ENCODE measurements at places on chromosomes 2 and 18.

- no peak for DNase-seq
These were observed 47.6 kb upstream of the FHL2 start for GRCh38 chr2:105446501-105446900.

- no peak for DNase-seq
These were observed 77.1 kb downstream of the SPRED2 start for GRCh38 chr2:65355186-65355831.

DNA sequence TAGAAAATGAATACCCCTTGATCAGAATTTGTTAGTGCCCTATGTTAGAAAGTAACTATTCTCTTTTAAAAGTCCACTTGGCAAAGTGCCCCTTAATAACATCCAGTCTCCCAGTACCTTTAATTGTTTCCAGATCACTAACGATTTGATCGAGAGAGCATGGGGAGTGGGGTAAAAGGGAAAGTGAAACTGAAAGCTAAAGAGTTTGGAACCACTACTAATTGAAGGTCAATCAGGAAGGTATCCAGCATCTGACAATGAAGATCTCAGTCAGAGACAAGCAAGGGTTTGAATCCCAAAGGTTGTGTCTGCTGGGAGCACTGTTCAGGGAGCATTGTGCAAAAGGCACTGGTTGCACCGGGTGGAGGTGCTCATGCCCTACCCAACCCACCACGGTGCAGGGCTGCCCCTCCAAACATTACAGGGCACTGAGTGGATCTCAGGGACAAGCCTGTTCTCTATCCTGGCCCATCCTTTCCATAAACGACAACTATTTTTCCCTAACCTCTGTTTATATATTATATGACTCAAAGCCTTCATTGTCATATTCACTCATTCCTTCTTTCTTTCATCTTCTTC lies 14.6 kb upstream of the RIT2 start:
- DNase-seq: no peak

GRCh38 chr18:3547891-3548615 lies 98.1 kb downstream of the TGIF1 start:
- DNase-seq: no peak

DNA sequence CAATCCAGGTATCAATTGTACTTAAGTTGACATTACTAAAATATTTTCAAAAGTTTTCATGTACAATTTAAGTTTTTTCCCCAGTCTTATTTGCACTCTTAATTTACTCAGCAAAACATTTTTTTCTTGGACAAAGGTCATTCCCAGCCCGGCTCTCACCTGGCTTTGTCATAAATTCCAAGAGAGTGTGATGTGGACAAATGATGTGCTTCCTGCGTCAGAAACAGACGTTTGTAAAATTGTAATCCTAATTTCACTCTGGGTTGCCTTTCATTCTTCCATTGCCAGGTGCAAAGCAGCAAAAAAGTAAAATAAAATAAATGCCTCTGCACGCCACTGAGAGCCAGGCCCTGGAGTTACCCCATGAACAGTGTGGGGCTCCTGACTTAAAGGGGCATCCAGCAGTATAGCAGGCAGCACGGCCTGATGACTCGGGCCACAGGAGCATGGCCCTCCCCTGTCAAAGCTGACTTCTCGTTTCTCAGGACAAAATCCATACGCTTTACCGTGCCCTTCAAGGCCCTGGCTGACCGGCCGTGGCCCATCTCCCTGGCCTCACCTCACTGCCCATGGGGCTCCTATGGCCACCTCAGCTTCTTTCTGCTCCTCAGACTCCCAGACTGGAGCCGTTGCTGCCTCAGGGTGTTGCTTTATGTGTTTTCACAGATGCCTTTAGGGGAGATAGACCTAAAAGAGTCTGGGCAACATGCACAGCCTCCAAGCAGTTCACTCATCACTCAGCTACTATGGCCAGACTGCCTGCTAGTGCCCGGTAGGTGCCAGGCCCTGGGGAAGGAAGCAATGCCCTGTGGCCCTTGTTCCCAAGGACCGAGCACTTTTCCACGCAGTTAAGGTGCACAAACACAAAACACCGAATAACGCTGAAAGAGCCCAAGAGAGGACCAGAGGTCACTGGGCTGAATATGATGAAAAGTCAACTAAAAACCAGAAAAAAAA lies 7.6 kb upstream of the TMEM185B start:
- peak; percentile 37 for DNase-seq

- no peak for DNase-seq
These were observed 55.5 kb upstream of the ANKRD62 start for GRCh38 chr18:12038082-12038638.

DNA sequence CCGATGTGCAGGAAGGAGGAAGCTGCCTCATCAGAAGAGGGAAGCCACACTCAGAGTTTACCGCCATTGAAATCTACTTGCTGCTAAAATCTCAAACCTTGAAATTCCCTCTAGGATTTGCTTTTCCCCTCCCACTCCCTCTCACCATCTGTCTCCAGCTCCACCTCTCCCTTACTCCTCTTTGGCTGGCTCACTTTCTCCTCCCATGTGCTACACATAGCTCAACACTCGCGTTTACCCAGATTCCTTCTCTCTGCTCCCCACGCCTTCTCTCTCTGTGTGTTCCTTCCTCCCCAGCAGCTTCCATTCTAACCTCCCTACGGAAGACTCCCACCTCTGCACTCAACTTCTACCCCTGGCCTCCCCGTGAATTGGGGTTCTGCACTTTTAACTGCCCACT lies 143.1 kb downstream of the DNER start:
- no peak for DNase-seq

DNA sequence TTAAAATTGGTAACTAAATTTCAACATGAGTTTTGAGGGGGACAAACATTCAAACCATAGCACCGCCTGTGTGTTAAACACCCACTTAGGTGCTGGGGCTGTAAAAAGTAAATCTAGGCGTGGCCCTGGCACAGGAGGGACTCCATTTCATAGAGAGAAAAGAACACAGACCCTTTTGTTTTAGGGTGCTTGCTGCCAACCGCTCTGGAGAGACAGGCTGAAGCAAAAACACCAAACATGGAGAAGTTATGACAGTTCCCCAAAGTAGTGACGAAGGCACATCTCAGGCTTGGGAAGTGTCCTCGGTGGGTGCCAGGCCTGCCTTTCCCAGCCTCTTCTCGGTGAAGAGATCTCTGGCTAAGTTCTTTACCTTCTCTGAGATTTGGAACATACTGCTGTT lies 5.1 kb downstream of the ACTG2 start:
- DNase-seq: no peak

Data from activated naive CD8-positive, alpha-beta T cell treated with anti-CD3 and anti-CD28 coated beads, Interleukin-2, amount 10 ng/mL, durations not matched to agents 7 days and 5 days (primary cell).